Activated naive CD4-positive, alpha-beta T cell (primary cell): ENCODE measurements at places on chromosomes 12 and 14.

DNA sequence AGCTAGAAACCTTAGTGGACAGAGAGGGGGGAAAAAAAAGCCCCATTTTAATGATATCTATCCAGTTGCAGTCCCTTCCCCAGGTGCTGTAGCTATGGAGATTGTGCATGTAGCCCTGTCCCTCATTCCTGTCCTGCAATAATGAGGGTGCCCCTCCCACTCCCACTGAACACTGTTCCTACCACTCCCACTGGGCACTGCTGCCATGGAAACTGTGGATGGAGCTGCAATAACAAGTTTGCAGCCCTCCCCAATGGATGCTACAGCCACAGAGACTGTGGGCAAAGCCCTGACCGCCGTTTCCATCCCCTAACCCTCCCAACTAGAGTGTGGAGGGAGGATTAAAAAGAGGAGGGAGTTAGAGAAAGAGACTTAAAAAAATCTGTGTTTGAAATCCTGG, 238.3 kb downstream of the FUT8 start:
- no peak for DNase-seq

GRCh38 chr12:119229837-119230236, 51.1 kb downstream of the HSPB8 start:
- no peak for DNase-seq

GRCh38 chr12:131221061-131221956, 267.6 kb downstream of the ADGRD1 start:
- DNase-seq, result no peak

DNA sequence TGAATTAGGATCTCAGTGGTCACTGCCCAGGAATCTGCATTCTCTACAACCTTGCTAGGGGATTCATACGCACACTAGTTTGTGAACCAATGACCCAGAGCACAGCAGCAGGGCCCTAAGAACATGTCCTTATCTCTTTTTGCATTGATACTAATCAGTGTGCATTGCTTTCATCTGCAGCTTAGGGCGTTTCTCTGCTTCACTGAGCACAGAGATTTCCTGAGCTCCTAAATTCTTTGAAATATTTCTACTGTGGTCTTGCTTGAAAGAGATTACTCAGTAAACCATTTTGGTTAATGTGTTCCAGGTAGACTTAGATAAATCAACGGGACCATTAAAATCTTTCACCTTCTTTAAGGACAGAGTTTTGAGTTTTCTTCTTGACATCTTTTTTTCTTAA, 351.3 kb upstream of the KITLG start:
- DNase-seq, result no peak

- no peak for DNase-seq
Observed at GRCh38 chr14:73500360-73500759, 9.6 kb downstream of the RIOX1 start.

GRCh38 chr12:20507056-20507455, 138.7 kb downstream of the PDE3A start:
- no peak for DNase-seq

GRCh38 chr14:88488081-88488480, 66.7 kb downstream of the PTPN21 start:
- DNase-seq, result no peak

- DNase-seq, result no peak
Observed at GRCh38 chr12:6839482-6840201, 1.1 kb upstream of the GNB3 start.

DNA sequence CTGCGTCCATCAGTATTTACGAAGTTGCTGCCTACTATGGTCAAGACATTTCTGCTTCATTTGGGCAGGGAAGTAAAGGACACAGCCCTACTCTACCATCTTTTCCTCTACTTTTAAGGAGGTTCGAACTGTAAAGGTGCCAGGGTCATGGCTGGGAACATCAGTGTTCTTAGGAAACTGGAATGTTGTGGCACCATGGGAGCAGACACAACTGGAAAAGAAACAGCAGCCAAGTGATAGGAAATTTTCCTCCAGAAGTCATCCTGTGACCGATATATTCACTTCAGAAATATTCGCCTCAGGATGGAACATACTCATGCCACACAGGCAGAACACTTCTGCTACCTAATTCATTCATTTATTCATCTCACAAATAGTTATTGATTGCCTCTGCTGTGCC, 104.4 kb downstream of the ETV6 start:
- no peak for DNase-seq

- DNase-seq, result no peak
Observed at GRCh38 chr12:93663006-93663728, 14.0 kb upstream of the CRADD start.

GRCh38 chr12:33265033-33265731, 174.4 kb downstream of the SYT10 start:
- no peak for DNase-seq

GRCh38 chr12:15534322-15534721, 212.0 kb downstream of the PTPRO start:
- DNase-seq, result no peak

GRCh38 chr14:73634011-73634833, 10.6 kb upstream of the DNAL1 start:
- no peak for DNase-seq

GRCh38 chr12:3200032-3200617, 122.9 kb downstream of the TSPAN9 start:
- DNase-seq, result no peak

GRCh38 chr12:121465921-121466793, 66.2 kb downstream of the RNF34 start:
- no peak for DNase-seq

DNA sequence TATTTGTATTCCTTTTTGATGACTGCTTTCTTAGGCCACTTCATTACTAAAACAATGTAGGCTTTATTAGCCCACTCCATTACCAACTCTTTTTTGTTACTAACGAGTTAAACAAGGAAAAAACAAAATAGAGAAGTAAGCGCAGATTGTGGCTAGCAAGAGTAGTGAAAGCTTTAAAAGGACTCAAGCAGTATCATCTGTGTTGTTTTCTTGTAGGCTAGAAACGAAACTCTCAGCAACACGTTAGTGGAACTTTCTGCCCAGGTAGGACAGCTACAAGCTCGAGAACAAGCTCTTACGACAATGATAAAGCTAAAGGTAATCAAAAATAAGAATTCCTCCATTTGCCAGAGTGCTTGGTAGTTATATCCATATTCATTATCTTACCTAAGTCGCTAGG, 11.1 kb downstream of the CCDC62 start:
- no peak for DNase-seq

DNA sequence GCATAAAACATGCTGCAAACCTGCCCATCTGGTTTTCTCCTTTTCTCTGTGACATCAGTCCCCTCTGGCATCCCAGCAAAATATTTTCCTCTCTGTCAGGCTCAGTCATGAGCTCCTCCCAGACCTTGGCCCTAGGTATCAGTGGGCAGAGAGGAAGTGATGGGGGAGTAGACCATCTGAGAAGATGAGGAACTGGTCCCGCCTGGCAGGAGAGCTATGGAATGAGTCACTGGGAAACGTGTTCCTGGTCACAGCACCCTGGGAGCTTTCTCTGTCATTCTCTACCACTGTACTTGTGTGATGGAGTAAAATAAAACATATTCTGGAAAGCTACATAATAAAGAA, 5.0 kb upstream of the SRSF9 start:
- DNase-seq, result no peak

DNA sequence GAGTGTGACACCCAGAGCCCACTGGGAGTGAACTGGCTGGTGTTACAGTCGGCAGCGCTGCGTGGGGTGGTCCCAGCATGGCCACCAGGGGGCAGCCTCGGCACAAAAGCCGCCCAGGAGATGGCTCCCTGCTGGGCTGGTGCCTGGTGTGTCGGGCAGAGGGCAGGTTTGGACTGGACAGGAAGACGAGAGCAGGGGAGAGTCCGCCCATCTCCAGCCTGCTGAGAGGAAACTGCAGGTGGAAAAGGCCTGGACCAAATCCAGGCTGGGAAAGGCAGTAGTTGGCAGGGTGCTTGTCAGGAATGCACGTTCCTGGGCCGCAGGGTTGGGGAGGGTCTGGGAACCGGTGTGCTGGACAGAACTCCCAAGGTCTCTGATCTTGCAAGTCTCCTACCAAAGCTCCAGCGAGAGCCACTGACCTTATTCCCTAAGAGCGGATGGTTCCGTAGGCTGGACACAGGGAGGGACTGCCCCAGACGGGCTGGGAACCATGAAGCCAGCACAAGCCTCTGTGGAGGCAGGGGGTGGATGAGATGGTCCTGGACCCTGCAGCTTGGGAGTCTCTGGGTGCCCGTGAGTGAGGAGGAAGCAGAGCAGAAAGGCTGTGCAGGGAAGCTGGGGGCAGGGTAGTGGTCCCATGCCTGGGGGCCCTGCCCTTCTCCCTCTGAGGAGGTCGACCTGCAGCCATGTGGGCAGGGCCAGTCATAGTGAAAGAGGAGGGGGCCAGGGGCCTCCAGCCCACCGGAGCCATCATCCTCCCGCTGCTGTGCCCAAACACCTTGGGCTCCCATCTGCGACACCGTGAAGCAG, 1.8 kb downstream of the AHNAK2 start:
- DNase-seq, result peak; percentile 85

- DNase-seq, result no peak
Observed at GRCh38 chr14:21026274-21026987, 1.6 kb upstream of the NDRG2 start.

- no peak for DNase-seq
Observed at GRCh38 chr12:5012337-5012736, 31.3 kb upstream of the KCNA5 start.

GRCh38 chr12:118430516-118430915, 54.2 kb downstream of the SUDS3 start:
- DNase-seq, result no peak

DNA sequence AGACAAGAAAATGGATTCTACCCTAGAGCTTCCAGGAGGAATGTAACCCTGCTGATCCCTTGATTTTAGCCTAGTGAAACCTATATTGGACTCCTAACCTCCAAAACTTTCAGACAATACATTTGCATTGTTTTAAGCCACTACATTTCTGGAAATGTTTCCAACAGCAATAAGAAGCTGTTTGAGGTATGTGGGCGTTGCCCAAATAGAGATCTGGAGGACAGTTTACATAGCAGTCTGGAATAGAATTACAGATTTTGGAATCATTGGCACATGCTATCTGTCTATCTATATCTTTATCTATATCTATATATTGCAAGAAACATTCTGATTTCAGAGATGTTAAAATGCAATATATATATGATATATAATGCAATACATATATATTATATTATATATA, 42.4 kb upstream of the EGLN3 start:
- no peak for DNase-seq

DNA sequence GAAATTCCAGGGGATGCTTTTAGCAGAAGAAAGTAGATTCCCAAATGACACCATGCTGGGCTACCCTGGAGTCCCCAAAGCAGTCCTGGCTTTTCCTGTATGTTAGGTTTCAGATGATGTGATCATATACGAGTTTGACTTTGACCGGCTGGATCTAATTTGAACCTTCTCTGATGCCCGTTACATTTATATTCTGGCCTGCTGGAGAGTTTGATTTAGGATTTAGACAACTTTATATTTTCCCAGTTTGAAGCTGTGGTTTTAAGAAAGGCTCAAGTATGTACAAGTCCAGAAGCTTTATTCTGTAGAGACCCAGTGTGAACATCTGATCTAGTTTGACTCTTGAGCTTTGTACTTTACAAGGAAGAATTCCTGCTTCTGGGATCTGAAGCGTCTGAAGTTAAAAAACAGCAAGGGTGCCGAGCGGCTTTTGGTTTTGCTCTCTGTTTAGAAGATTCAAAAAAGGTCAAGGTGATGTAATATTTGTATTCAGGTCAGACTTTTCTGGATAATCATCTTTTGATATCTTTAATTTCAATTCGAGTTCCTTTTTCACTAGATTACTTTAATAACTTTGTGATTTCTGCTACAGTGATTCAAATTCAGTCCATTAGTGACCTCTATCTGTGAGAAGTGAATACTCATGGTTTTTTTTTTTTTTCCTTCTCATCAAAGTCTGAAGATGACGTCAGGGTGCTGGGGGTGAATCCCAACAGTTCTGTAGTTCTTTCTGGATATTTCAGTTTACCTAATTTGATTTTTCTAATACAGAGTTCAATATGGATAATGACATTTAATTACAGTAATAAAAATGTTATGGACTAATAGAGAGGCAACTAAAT, 6.3 kb downstream of the FLRT2 start:
- no peak for DNase-seq

DNA sequence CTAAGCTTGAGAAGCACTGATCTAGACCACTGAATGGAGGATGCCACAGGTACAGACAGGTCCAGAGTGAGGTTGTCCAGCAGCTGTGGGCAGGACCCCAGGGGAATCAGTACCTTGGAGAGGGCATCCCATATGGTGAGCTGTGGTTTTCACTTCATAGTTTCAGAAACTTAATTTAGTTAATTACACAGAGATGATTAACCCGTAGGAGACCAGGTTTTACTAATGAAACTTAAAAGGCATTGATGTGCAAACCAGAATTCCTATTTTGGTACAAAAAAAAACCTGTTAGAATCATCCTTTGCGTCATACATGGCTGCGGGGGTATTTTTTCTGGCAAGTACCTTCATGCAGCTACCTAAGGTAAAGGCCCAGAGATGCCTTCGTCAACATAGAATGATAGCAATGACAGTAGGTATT, 159.3 kb downstream of the DACT1 start:
- no peak for DNase-seq

DNA sequence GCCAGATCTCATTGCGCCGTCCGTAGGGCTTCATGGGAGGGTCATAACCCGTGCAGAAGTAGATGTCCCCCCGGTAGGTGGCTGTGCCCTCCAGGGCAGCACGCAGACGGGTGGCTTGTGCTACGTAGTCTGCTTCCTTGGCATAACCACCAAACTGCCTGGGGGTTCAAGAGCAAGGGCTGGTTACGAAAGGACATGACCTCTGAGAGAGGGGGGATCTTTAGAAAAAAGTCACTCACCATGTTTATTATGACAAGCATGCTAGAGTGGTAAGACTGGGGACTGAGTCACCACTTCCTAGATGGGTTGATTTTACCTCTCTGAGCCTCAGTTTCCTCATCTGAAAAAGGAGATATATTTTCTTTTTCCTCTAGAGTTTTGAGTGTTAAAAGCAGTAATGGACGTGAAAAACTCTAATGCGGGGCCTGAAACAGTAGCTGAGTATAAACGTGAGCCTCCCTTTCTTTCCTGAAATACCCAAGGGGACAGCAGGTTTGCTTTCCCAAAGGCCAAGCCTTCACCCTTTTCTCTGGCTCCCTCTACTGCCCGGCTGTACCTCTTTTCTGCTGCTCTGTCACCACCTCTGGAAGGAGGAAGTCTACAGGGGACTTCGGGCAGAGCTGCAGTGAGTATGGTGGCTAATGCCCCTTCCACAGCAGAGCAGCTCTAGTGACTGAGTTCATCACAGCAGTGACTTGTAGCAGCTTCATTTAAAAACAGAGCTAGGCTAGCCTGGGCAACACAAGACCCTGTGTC, 23.5 kb upstream of the GPRC5D start:
- no peak for DNase-seq

DNA sequence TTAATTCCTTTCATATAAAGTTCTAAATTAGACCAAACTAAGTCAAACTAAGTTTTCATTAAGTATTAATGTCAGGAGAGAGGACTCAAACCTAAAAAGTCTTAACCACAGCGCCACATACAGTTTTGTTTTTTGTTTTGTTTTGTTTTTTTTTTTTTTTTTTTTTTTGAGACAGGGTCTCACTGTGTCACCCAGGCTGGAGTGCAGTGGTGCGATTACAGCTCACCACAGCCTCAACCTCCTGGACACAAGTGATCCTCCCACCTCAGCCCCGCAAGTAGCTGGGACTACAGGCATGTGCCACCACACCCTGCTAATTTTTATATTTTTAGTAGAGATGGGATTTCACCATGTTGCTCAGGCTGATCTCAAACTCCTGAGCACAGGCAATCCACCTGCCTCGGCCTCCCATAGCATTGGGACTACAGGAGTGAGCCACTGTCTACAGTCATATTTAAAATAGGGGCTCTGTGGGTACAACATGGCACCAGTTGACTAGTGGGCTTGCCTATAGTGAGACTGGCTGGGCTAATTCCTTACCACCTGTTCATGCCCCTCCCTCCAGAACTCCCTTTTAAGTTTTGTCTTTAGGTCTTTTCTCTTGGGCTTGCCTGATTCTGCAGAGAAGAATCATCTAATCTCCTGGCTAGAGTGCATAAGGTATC, 110.2 kb downstream of the PPP2R5E start:
- no peak for DNase-seq
